Suprapubic skin (tissue), 4 donors: ENCODE measurements at places on chromosomes 4 and X. TPM values are rescaled to one million over a fixed set of nuclear protein-coding genes. Genes with fewer than 3 reads are reported as not detected.

DDIT4L gene
- total RNA-seq = 0.39 TPM

GRCh38 chr4:89598602-89599001 lies 238.4 kb downstream of the SNCA start:
- no peak for DNase-seq

DNA sequence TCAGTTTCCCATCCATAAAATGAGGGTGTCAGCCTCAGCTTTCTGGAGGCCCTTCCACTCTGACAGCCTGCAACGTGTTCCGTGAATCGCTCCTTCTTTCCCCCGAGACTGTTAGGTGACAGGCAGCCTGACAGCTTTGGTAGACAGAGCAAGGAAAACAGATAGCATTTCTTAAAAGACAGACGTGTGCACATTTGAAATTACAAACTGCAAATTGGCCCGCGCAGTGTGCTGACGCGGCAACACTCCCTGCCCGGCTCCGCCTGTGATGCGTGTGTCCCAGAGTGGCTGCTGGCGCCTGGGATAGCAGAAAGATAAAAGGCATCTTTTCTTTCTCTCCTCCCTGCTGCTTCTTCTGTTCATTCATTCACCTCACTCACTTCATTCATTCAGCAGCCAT lies 245.3 kb downstream of the AFAP1 start:
- no peak for DNase-seq

DNA sequence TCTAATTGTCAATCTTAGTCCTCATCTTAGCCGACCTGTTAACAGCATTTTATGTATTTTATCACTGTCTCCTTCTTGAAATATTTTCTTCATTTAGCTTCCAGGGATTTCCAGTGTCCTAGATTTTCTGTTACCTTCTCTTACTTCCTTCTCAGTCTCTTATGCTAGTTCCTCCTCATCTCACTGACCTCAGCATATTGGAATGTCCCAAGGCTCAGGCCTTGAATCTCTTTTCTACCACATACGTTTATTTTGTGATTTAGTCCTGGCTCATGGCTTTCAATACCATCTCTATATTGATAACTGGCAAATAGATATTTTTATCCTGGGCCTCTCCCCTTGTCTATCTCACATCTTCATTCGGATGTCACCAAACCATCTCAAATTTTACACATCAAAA lies 61.1 kb downstream of the IQCM start:
- no peak for DNase-seq

GRCh38 chr4:20046931-20047677 lies 204.6 kb upstream of the SLIT2 start:
- no peak for DNase-seq

PF4V1 gene
- total RNA-seq = not detected

DNA sequence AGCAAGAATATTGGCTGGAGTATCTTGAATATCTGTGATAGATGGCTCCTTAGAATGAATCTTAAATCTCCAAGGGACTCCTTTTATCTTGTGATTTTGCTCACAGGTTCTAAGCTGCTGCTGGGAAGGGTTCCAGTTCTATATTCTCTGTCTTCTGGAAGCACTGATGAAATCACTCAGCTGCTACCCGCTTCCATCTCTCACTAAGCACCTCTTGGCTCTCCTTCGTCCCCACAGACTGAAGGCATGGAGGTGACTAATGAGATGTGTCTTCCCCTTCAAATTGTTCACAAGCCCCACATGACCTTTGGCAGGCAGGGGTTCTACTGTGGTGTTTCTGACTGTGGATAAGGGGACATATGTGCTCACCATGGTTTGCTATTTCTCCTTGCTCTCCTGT lies 75.9 kb downstream of the C4orf51 start:
- no peak for DNase-seq

GRCh38 chr4:126715681-126716080 lies 917.1 kb upstream of the INTU start:
- no peak for DNase-seq

GRCh38 chrX:69148946-69149345 lies 16.3 kb downstream of the PJA1 start:
- DNase-seq = no peak

GRCh38 chrX:9048801-9049200 lies 14.9 kb upstream of the FAM9B start:
- no peak for DNase-seq

DNA sequence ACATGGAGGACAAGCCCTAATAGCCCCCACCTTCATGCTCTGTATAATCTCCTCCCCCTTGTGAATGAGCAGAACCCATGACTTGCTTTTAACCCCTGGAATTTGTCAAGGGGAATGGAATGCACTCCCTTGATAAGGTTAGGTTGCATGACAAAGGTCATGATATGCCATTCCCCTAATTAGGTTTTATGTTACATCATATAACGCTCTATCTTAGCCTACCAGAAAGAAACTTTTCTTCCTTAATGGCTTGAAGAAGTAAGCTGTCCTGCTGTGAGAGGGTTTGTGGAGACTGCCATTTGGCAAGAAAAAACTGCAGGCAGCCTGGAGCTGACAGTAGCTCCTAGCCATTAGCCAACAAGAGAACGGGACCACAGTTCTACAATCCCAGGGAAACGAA lies 399.8 kb upstream of the MAD2L1 start:
- no peak for DNase-seq

PNMA3 gene
- 0.26 TPM for total RNA-seq

- no peak for DNase-seq
Measured at GRCh38 chr4:77777135-77777807, 41.9 kb downstream of the CNOT6L start.
